ENCODE measurements at places on chromosomes 11 and 22.

- no peak for DNase-seq
Measured at GRCh38 chr11:94941131-94941530, 32.2 kb downstream of the CWC15 start.

DNA sequence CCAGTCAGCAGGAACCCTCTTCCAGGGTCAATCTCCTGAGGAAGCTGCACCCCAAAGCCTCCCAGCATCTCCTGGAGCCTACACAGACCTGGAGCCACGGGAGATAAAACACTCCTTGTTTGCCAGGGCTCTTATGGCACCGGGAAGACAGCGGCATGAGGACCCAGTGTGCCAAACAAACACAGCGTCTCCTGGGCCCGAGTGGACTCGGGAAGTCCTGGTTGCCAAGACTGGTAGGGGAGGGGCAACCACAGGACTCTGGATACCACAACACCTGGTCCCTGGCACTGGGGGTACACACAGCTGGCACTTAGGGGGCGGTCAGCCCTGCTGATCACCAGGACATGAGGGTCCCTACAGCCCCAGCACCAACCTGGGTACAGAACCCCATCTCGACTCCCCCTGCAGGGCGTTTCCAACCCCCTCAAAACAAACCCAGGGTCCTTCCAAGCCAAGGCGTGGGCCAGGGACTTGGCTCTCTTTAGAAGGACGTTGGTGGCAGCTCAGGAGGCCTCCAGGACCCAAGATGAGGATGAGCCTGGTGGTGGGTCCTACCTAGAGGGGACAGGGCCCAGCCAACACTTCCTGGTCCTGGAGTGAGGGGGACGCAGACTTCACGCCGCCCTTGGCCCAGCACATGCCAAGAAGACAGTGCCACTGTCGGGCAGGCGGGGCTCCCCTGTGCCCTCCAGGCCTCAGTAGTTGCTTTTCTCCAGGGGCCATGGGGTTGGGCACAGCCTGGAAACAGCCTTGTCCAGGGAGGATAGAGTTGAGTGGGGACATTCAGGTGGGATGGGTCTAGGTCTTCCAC is 85.0 kb downstream of the CELSR1 start:
- DNase-seq, result no peak

GRCh38 chr11:131522851-131523250 is 152.4 kb downstream of the NTM start:
- DNase-seq, result no peak

GRCh38 chr22:17422736-17423343 is 53.6 kb downstream of the CECR2 start:
- no peak for DNase-seq

- no peak for DNase-seq
Measured at GRCh38 chr11:123228496-123229163, 33.6 kb upstream of the CLMP start.

DNA sequence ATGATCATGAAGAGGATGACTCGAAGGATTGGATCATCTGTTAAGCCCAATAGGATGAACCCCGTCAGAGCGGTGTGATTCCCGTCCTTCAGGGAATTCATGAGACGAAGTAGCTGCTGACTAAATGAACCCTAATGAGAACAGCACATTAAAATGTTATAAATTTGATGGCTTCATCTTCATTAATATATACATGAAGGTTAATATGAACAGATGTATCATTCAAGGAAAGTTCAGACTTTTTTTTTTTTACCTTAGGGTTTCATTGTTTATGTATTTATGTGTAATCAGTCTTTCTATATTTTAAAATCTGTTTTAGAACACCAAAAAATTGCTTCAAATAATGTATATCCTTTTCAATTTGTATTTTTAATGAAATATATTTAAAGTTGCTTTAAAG is at the start of gene OR5P2:
OR5P2 (minus strand) TSS at position 101 of the 400 bp plus-strand sequence; CDS start at position 101, 0 bp downstream.
- DNase-seq, result no peak

GRCh38 chr11:36097219-36097650 is 153.4 kb downstream of the LDLRAD3 start:
- no peak for DNase-seq

DNA sequence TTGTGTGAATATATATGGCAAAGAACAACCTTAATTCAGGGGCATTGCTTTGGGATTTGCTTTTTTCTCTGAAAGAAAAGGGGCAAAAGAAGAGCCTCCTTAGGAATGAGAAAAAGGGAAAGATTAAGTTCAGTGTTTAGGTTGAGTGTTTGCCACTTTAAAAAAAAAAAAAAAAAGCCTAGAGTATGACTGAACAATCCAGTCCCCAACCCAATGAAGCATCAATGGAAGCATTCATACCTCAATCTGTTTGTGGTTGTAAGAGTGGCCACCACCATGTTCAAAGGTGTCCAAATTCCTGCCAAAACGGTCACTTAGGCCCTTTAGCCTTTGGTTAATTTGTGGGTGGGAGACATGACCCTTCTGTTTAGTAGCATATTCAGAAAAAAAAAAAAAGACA is 260.6 kb downstream of the SOX6 start:
- no peak for DNase-seq

- peak; percentile 86 for DNase-seq
Measured at GRCh38 chr11:87421422-87421821, 383.7 kb downstream of the TMEM135 start.

- DNase-seq, result no peak
Measured at GRCh38 chr11:63919267-63920125, 2.5 kb upstream of the RCOR2 start.

DNA sequence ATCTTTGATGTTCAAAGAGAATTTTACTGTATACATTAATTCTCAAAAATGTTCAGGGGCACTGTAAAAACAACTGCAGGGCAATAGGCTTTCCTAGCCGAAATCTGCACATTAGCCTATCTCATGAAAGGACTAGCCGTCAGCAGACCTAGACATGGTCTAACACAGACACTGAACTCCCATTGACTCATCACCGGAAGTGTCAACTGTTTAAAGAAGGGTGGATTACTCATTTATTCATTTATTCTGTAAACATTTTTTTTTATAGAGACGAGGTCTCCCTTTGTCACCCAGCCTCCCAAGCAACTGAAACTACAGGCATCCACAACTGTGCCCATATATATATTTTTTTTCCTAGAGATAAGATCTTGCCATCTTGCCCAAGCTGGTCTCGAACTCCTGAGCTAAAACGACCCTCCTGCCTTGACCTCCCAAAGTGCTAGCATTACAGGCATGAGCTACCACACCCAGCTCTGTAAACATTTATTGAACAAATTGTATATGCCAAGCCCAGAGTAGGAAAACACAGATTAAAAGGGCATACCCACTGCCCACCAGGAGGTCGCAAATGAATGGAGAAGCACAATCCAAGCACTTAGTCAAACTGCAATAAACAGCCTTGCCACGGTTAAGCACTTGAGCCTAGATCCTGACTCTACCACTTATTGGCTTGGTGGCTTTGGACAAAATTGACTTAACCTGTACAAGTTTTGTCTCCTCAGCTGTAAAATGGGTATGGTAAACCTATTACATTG is 26.6 kb downstream of the RAB30 start:
- DNase-seq, result no peak

GRCh38 chr11:134614141-134614540 is 202.1 kb upstream of the B3GAT1 start:
- no peak for DNase-seq

DNA sequence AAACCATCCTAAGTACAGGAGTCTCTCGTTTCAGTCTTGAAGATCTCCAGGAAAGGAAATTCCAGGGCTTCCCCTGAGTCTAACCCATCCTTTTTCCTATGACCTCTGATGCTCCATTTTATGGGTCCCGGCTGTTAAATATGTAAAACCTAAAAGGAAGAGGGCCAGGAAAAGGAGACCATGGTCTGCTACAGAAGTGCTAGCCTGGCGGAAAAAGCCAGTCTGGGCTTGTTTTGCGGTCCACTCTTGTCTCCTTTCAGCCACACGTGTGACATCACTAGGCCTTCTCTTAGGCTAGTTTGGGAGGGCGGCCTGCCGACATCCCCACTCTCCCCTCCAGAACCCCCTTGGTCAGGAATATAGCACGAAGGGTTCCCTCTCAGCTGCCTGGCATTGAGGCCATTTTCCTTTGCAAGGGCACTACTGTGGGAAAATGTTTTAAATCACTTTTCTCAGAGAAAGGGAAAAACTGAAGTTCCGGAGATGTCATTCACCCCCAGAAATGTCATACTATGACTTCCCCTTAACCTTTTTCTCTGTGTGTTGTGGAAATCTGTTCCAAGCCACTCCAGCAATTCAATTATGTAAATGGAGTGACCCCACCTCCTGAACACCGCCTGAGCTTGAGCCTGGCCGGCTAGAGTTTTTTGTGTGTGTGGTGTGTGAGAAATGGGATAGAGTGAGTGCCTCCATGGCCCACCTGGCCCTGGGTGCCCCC is 86.9 kb downstream of the UBASH3B start:
- no peak for DNase-seq

- peak; percentile 71 for DNase-seq
Measured at GRCh38 chr11:6604081-6604626, 580 bp downstream of the ILK start.

DNA sequence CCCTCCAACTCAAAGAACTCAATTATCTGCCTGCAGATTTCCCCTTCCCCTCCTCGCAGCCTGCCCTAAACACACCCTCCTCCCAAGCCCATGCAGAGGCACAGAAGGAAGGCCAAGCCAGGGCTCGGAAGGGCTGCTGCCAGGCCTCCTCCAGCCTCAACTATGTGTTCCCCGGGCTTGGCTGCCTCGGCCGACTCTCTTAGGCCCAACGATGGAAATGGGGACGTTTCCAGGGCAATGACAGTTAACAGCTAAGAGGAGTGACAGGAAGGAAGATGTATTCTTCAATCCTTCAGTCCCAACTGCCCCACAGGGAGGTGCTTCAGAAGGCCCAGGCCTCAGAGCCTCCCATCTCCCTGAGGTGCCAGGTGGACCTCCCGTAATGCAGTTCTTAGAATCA is 104.0 kb upstream of the AKIP1 start:
- no peak for DNase-seq

GRCh38 chr11:65055538-65055937 is 2.8 kb downstream of the NAALADL1 start:
- DNase-seq, result no peak

DNA sequence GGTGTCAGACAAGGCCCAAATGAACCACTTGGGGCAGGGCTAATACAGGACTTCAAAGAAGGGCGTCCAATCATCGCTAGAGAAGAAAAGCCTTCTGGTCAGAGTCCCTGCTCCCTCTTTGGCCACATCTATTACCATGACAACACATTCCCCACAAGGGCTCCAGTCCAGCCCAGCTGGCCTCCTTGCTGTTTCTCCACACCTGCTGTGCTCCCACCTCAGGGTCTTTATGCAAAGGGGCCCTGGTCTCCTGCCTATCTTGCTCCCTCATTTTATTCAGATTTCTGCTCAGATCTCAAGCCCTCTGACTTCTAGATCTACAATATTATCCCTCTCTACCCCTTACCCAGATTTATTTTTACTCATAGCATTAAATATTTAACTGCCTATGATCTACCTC is 58.0 kb upstream of the KIRREL3 start:
- DNase-seq, result no peak

DNA sequence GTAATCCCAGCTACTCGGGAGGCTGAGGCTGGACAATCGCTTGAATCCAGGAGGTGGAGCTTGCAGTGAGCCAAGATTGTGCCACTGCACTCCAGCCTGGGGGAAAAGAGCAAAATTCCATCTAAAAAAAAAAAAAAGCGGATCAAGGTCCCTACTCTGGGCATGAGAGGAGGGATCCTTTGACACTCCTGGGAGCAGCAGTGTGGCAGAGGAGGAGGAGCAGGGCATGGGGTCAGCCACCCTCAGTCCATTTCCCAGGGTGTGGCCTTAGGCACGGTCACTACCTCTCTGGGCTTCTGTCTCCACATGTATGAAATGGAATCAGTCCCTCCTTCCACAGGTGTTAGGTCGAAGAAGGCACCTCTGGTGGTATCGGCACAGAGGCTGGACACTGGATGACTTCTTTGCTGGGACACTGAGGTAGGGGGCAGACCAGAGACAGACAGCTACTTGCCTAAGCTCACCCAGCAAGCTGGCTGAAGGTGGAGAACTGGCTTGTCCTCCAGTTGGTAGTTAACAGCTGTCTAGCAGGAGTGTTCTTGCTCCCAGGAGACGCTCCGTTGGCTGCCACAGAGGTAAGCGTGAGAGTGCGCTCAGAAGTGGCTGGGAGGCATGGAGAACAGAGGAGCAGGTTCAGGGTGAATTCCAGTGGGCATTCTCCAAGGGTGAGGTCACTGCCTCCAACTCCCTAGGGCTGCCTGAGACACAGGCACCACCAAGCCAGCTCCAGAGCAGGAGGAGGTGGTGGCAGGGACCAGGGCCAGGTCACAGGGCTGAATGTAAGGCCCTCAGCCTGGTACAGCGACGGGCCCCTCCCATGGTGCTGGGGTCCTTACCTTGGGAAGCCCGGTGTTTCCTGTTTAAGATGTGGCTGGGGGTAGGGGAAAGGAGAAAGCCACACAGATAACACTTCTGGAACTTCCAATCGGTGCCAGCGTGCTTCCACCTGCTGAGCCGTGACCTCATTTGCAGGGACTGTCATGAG is 19.5 kb downstream of the TXN2 start:
- no peak for DNase-seq
